ENCODE measurements at places on chromosomes 3 and 15.

- no peak for DNase-seq
These were observed 51.9 kb downstream of the ZBTB20 start for GRCh38 chr3:115095236-115095635.

- no peak for DNase-seq
These were observed 68.7 kb upstream of the BLM start for GRCh38 chr15:90648137-90649070.

- no peak for DNase-seq
These were observed 201.5 kb downstream of the SOX2 start for GRCh38 chr3:181913254-181913653.

- no peak for DNase-seq
These were observed 56.1 kb downstream of the BFSP2 start for GRCh38 chr3:133455960-133456359.

GRCh38 chr3:83807511-83807910 lies 1151.3 kb upstream of the CADM2 start:
- no peak for DNase-seq

- no peak for DNase-seq
These were observed 33.3 kb downstream of the MGLL start for GRCh38 chr3:127789051-127789450.

GRCh38 chr15:94858011-94858410 lies 626.6 kb downstream of the MCTP2 start:
- DNase-seq = no peak

GRCh38 chr3:45154641-45155147 lies 8.5 kb upstream of the CDCP1 start:
- no peak for DNase-seq

GRCh38 chr3:183854318-183855035 lies 29.1 kb upstream of the MAP6D1 start:
- DNase-seq = no peak

DNA sequence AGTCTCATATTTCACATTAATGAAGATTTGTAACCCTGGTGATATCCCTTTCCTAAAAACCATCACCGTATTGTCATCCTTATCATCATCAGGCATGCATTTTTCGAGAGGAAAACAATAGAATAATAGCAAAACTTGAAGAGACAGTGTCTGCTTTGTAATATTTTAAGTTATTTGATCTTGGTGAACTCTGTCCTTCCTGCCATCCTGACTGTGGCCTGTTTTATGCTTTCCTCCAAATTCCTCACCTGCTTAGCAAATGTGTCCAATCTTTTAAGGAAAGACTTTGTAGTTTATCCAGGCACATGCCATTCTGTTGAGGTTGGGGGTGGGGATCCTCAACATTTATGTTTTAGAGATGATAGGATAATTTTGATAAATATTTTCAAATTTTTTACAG lies 306.1 kb upstream of the COL8A1 start:
- DNase-seq = no peak

GRCh38 chr3:8983026-8983425 lies 19.8 kb upstream of the RAD18 start:
- no peak for DNase-seq

- DNase-seq = no peak
These were observed 314.4 kb downstream of the MECOM start for GRCh38 chr3:169348929-169349621.

DNA sequence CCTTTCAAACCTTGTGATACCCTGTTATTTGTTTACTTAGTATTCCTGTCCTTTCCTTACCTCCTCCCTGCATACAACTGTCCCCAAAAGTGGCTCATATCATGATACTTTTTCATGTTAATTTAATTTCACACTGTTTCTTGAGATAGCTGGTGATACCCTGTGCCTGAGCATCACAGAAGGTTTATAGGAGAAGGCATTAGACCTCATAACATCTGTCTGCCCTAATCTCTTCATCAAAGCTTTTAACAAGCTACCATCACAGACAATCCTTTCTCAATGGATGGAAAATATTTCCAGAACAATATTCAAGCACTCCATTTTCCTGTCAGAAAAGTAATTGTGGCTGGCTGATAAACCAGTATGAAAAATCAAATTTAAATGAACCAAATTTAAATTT lies 81.6 kb downstream of the SSR3 start:
- DNase-seq = no peak

- no peak for DNase-seq
These were observed 142.4 kb downstream of the TPRA1 start for GRCh38 chr3:127448161-127448561.

- DNase-seq = no peak
These were observed 147.4 kb downstream of the FMN1 start for GRCh38 chr15:33047077-33047476.

- DNase-seq = no peak
These were observed 51.7 kb downstream of the CASR start for GRCh38 chr3:122235147-122235546.

- DNase-seq = no peak
These were observed at the start of gene CFAP161 for GRCh38 chr15:81133782-81134461. TSS of gene CFAP161 (plus strand) at chr15:81134270. CDS start at chr15:81134330, 60 bp downstream.

DNA sequence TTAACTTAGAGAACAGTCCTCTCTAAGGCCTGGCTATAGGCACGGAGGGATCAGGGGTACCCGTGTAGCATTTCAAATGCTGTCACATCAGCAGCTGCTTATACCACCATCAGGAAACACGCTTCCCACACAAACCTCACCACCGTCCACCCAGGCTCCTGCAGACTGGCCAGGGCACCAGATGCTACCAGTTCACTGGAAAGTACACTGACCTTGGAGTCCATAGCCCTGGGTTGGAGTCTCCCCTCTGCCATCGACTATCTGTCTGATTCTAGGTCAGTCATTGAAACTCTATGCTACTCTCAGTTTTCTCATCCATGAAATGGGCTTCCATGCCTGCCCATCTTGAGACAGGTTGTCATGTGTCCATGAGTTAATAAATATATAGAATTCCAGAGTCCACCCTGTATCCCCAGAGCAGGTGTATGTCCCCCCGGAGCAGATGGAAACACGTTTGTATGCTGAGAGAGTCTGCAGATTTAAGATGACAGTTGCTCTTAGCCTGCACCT lies 156.0 kb upstream of the SMAD3 start:
- no peak for DNase-seq

DNA sequence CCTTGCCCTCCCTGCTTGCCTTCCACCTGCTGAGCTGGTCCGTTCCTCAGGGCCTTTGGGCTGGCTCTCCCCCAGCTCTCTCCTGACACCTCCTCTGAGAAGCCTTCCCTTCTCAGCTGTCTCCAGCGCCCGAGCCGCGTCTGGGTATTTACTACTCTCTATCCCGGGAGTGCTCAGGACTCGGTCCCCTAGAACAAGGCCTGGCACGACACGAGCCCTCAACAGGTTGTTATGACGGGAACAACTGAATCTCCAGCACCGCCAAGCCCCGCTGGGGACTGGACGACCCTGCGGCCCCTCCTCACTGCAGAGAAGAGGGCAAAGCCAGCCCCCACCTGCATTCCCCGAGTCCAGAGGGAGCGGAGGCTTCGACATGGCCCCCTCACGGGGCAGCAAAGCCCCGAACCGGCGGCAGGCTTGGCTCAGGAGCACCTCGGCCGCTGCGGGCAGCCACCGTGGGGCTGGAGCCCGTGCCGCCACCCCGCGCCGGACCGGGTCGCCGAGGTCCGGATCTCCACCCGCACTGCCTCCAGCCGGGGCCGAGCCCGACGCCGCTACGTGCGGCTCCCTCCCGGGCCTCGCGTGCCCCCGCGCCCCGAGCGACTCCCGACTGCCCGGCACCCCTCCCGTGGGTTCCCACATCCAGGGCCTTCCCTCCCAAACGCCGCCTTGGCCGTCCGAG lies 792 bp downstream of the TPRA1 start:
- no peak for DNase-seq

DNA sequence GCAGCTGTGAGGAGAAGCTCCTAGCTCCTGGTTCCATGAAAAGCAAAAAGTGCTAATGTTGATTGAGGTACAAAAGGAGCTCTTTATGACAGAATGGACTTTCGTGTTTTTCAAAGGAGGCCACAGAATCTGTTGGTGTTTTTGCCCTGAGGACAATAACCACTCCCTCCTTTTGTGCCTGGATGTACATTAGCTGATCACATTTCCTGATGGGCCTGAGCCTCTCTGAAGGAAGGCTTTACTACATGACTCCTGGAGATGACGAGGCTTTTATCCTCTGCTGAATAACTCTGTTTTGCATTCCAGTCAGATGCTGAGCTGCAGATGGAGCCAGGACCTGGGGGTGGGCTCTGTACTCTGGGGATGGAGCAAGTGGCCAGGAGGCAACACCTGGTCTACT lies 301.9 kb downstream of the CACNA2D3 start:
- no peak for DNase-seq

- DNase-seq = no peak
These were observed 958.8 kb downstream of the IGSF11 start for GRCh38 chr3:118075873-118076272.

- DNase-seq = no peak
These were observed 46.2 kb upstream of the NR2C2 start for GRCh38 chr3:14900881-14901873.

GRCh38 chr3:60226912-60227311 lies 1024.3 kb downstream of the FHIT start:
- no peak for DNase-seq

DNA sequence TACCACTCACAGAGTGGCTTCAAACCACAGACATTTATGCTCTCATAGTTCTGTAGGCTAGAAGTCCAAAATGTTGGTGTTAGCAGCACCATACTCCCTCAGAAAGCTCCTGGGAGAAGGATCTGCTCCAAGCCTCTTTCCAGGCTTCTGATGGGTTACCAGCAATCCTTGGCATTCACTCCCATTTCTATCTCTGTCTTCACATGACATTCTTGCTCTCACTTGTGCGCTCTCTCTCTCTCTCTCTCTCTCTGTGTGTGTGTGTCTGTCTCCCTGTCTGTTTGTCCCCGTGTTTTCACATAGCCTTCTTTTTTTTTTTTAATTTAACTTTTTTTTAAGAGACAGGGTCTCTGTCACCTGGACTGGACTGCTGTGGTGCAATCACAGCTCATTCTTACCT lies 26.3 kb downstream of the CDAN1 start:
- DNase-seq = no peak

DNA sequence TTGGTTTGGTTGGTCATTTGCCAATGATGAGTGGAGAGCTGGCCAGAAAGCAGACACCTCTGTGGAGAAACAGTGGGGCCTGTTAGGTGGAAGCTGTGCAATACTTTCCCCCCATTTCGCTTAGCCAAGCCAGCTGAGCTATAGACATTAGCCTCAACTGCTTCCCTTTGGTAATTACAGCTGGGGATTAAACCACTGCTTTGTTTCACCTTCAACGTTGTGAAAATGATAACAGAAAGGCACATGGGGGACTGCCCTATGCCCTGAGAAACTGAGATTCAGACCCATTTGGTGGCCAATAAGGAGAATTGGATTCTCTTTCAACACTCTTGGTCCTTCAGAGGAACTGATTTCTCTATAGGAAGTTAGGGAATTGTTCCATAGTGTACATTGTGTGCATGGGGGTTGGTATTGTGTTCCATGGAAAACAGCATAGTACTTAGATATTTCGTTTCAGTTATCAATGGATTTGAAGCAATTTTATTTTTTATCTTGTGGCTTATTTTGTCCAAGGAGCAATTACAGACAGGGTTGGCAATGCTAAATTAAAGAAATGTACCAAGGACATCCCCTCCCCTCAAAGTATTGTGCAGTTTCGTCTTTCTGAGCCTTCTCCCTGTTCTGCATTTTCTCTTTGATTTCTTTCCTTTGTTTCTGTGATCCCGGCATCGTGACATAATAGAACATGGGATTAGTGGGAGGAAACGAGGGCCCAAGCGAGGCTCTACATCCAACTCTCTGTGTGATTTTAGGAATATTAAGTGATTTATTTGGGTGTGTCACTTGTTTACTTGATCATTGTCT lies 194.3 kb downstream of the FNDC3B start:
- no peak for DNase-seq

- no peak for DNase-seq
These were observed 51.2 kb downstream of the MDFIC2 start for GRCh38 chr3:70261283-70261682.

DNA sequence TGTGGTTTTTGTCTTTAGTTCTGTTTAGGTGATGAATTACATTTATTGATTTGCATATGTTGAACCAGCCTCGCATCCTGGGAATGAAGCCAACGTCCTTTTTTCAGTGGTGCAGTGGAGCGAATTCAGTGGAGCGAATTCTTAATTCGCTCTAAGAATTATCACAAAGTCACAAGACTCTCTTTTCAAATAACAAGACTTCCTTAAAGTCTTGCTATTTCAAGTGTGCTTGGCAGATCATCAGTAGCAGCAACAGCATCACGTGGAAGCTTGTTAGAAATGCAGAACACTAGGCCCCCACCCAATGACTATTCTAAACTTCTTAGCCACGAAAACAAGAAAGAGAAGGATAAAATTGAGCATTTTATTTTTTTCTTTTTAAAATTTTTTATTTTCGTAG lies 58.1 kb upstream of the CD200R1L start:
- DNase-seq = no peak

GRCh38 chr15:43370310-43370974 lies 401 bp downstream of the ZSCAN29 start:
- DNase-seq = no peak

Data from cortex of kidney (tissue), 1 donor.